ENCODE measurements at places on chromosomes 1 and 21.

GRCh38 chr1:168933141-168933805 lies 173.2 kb upstream of the ATP1B1 start:
- DNase-seq = no peak

DNA sequence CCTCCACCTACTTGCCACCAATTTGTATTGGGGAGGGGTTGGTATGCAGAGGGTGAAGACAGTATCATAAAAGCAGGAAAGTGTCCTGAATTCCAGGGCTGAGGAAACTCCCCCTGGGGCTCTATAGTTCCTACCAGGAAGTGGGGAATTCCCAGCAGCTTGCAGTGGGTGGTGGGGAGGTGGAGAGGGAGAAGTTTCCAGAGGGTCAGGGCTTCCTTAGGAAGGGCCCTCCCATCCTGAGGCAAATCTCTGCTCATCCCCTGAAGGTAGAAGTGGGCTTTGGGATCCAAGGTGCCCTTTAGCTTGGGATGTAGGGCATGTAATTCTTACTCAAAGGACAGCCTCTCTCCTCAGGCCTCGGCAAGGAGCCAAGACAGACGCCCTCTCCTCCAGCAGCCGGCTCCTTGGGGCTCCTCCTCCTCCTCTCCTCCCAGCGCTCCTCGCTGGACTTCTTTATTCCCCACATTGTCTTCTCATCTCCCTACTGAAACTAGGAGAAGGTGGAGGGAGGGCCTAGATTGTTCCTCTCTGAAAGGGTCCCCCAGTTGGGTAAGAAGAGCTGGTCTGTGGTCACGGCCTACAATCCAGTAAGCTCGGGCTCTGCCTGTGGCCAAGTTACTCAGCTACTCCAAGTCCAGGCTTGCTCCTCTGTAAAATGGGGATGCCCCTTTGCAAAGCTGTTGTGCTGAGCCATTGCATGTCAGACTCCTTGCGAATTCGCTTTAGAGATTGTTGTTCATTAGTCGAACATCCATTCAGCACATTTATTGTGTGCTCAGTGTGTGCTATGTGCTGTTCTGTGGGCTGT lies 17.9 kb upstream of the CSF1 start:
- peak; percentile 51 for DNase-seq

DNA sequence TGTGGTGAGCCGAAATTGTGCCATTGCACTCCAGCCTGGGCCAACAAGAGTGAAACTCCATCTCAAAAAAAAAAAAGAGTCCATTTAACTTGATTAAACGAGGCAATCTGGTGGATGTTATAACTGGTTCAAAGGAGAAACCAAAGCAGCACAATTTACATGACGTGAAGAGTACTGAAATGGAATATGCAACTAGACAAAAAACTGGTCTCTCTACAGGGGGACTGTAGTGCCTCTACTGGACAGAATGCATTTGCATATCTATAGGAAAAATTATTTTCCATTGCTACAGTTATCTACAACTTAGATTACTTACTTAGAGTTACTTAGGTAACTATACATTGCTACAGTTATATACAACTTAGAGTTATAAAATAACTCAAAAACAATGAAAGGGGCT lies 2.7 kb upstream of the CAPN2 start:
- DNase-seq = no peak

DNA sequence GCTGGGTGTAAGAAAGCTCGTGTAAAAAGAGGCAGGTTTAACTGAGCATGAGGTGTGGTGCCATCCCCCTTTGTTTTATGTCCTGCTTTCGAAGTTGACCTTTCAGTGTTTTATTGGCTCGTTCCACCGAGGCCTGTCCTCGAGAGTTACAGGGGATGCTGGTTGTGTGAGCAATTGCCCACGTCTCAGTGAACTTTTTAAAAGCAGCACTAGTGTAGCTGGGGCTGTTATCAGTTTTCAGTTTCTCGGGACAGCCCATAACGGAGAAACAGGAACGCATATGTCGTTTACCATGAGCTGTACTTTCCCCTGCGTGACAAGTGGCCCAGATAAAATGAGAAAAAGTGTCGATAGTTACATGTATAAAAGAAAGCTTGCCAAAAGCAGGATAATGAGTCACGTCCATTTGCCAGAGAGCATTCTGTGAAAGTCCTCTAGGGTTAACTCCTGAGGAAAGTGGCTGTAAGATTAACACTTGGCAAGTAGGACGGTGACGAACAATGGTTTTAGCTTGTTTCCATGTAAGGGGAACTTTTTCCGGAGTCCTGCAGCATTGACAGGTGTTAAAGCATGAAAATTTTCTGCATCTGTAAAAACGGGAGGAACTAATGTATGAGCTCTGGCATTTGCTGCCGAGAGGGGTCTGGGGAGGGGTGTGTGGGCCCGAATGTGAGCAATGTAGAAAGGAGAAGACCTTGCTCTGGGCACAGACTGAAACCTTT lies 7.8 kb upstream of the LRRC47 start:
- DNase-seq = peak; percentile 44

GRCh38 chr1:44812822-44813543 lies 4.7 kb downstream of the BTBD19 start:
- DNase-seq = no peak

DNA sequence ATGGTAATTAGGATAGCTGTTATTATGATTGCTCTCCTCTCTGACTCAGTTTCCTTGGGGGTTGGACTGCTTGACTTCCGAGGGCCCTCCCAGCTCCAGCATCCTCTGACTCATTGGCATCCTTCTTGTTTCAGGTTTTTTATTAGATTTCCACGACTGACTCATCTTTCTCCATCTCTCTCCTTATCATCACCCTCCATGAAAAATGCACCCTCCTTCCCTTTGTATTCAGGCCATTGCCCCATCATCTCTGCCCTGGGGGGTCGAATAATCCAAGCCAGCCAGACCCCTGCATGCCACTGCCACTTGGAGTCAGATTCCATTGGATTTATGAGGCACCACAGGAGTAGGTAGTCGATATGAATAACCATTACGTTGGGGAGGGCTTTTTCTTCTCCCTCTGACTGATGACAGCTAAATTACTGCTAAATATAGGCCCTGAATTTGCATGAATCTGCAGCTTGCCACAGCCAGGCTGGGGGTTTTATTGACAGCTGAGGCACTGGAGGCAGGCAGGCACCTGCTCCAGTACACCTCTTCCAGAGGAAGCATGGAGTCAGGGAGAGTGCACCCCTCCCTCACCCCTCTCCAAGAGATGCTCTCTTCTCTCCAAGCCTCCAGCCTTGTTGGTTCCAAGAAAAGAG lies 91.7 kb downstream of the C1orf94 start:
- peak; percentile 33 for DNase-seq

Data from MG63 (cell line).